ENCODE measurements at places on chromosomes 16 and 17. TPM values are rescaled to one million over a fixed set of nuclear protein-coding genes. Genes with fewer than 3 reads are reported as not detected.

RDM1 gene
- 0.56 TPM for polyA plus RNA-seq

SLC35G6 gene
- polyA plus RNA-seq, result 0.35 TPM

DNA sequence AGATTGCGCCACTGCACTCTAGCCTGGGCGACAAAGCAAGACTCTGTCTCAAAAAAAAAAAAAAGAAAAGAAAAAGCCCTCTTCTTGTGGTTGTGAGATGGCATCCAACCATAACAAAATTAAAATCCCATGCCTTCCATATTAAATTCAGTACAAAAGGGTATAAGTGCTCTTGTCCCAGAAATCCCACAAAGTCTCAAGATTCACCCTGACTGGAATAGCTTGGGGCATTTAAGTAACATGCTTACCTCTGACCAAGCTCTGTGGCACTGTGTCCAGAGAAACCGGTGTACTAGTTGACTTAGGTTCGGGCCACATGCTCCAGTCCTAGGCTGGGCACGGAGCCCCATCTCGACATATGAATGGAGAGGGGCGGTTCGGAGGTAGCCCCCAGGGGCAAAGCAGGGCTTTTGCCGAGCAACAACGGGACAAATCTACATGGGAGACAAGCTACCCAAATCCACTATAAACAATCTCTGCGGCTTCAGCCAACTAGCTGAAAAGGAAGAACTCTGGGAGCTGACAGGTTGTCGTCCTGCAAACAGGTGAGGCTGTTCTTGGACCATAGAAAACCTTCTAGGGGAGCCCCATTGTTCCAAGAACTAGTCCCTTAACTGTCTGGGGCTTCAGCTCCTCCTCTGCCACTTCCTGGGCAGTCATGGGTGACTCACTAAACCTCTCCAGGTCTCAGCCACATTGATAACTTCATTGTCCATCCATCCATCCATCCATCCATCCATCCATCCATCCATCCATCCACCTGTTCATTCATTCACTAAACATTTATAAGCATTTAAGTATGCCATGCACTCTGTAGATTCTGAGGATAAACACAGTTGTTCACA is 10.3 kb upstream of the IL4R start:
- no peak for DNase-seq

GRCh38 chr16:12350945-12351344 is 374.4 kb downstream of the SNX29 start:
- no peak for DNase-seq

DNA sequence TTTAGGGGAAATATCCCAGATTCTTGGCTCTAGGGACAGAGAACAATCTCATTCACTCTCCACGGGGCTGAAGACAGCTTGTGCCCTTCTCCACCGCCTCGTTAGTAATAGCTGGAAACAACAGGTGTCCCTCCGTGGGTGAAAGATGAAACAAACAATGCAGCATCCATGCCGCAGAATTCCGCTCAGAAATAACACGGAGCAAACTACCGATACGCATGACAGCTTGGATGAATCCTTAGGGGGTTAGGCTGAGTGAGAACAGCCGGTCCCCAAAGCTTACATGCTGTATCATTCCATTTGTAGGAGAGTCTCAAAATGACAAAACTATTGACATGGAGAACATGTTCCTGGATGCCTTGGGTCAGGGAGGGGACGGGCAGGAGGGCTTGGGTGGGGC is 29.4 kb upstream of the CACNG1 start:
- no peak for DNase-seq

DNA sequence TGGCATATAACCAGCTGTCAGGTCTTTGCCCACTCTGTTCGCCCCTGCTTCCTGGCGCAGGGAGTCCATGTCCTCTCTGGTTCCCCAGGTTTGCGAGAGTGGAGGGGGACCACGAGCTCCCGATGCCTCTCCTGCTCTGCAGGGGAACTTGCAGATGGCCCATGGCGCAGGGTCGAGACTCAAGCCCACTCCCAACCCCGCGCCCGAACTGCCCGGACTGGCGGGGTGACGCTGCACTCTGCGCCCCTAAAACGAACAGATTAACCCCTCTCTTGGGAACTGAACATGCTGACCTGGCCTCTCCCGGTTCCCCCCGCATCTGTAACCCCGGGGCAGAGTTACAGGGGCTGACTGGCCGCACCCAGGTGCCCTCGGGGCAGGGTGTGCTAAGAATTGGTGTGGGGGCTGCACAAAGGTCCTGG is 681 bp upstream of the PLA2G15 start:
- no peak for DNase-seq

DNA sequence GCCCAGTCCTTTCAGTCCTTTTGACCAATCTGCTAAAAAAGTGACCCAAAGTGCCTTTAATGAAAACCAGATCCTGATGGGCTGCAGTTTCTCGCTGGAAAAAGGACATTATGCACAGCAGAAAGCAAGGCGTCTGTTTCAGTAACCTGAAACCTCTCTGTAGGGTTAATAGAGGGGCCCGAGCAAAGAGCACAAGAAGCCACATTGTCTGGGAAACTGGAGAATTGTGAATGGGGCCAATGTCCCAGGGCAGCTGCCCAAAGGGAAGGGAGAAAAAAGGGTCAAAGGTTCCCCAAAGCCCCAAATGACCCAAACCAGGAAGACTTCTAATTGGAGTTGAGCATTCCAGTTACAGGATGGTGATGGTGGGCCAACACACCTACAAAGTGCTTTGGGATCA is 3.0 kb downstream of the OTOA start:
- no peak for DNase-seq

DNA sequence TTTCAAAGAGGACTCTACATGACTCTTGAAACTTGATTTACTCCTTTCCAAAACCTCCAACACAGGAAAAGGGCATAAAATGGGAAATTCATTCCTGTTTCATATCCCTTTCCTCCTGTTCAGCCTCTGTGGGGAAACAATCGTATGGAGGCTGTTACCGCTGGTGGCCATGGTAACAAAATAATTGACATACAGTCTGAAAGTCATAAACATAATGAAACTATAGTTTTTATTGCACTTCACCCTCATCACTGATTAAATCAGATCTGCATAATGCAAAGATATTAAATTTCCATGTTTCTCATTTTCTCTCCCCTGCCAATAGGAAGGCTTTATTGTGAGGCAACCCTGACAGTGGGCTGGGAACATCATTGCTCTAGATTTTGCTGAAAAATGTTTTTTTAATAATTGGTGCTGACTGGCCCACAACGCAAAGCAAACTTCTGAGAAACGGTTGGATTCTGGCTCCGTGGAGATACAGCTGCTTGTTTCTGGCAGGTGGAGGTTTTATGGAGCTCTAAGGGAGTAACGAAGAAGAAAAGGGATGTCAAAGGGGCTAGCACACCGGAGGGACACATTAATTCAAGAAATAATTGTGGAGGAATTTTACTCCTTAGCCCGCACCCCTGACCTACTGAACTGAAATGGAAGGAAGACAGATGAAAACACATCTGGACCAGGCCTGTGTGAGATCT is 154.2 kb upstream of the SHISA6 start:
- no peak for DNase-seq

DNA sequence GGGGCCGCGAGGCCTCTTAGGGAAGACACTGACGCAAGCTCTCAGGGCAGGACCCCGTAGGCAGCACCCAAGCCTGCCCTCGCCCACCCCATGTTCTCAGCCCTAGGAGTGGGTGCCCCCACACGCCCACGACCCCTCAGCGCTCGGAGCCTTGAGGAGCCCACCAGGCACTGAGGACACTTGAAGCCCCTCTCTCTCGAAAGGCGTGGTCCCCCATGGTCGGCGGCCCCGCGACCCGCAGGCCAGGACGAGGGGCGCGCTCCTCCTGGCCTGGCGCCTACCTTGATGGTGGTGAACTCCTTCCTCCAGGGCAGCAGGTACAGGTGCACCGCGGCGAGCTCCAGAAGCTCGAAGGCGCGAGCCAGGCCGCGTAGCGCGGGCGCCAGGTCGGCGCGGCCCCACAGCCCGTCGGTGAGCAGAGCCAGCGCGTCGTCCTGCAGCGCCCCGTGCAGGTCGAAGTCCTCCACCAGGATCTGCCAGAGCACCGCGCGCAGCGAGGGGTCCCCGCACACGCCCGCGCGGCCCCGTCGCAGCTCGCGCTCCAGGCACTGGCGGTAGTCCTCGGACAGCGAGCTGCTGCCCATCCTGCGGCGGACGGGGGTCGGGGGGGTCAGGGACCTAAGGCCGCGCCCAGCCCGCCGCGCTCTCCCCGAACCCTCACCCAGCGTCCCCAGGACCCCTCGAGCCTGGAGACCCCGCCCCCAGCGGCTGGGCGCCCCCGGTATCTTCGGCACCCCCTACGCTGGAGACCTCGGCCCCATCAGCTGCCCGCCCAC is 668 bp downstream of the SPATA2L start:
- no peak for DNase-seq

GRCh38 chr17:10192461-10192860 is 5.9 kb downstream of the GAS7 start:
- DNase-seq, result no peak

DNA sequence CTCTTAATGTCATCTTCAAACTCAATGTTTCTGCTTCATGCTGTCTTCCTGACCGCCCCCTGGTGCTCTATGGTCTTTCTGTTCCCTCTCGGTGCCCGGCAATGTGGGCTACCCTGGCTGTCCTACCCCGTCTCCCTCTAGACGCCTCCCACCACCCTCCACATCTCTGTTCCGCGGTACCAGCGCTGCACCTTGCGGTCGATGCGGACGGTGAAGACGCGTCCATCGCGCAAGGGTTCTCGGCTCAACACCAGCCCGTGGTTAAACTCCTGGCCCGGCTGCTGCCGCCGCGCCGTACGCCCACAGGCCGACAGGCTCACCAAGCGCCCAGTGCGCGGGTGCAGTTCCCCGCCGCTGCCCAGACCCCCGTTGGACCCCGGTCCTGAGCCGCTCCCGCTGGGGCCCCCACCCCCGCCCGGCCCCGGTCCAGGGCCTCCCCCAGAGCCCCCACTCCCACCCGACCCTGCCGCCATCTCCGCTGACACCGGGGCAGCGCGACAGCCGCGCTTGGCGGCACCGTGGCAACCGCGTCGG is at the start of gene NEURL4:
Gene NEURL4 (minus strand): TSS at position 496 of the 534 bp plus-strand sequence. CDS start 23 bp downstream, at position 473.
- DNase-seq, result no peak

DNA sequence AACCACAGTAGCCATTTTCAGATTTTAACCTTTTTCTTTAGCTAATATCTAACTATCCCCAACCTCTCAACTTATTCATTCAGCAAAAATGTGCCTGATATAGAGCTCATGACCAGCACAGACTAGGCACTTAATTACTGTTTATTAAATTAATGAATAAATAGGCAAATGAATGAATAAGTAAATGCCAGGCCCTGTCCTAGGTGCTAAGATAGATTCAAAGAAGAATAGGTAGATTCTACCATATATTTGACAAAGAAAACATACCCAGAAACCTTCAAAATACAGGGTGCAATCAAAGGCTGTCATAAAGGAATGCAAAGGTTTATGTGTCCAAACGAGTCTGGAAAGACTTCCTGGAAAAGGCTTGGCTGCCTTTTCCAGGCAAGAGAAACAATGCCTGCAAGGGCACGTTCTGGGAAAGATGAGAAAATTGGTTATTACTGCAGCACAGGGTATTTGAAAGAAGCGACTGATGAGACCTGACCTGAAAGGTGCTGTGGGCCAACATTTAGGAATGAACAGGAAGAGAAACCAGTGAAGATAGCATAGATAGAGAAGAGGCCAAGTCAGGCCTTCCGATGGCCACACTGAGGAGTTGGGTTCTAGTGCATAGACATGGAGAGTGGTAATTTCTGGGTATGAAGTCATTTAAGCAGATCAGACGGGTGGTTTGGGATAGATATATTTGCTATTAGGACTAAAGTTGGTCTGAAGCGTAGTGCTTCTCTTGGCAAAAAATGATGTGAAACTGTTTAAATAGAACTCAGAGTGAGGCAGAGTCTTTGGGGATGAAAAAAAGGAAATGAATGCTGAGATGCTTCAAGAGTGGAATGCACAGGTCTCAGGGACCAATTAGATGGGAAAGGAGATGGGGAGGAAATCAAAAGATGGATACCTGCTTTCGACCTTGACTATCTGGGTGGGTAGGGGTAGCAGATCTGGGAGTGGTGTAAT is 11.4 kb upstream of the CCL2 start:
- DNase-seq, result no peak

Measured in muscle of arm (tissue), 14 donors.